ENCODE measurements at places on chromosomes 2 and 18.

GRCh38 chr2:40488101-40488601, 36.3 kb upstream of the SLC8A1 start:
- no peak for DNase-seq

GRCh38 chr18:31154181-31154580, 8.5 kb downstream of the DSC1 start:
- no peak for DNase-seq

DNA sequence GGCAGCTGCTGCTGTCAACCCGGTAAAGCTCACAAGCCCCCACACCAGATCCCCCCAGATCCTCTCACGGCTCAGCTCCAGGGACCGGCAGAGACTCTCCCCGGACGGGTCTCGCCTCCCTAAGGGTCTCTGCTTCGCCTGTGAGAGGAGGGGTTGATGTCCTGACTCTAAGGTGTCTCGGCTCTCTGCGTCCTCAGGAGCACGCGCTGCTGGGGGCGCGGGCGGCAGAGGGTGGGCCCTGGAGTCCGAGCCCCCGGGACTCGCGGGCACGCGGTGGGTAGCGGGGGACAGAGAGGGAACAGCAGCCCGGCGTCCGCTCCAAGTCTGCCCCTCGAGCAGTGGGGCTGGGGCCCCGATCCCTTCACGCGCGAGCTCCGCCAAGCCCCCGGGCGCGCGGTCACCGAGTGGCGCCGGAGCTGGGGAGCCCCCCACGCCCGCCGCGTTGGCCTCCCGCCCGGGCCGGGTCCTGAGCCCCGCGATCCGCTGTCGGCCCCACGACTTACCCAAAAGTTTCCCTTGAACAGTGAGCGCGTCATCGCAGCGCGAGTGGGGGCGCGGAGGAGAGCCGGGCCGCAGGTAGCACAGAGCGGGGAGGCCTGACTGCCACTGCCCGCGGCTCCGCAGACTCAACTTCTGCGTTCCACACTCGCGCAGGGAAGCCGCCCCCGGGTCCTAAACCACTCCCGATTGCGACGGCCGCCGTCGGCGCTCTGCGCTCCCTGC, at the start of gene PSTPIP2:
TSS of gene PSTPIP2 (minus strand) at position 608 of the 723 bp plus-strand sequence. CDS start at position 536, 72 bp downstream.
- DNase-seq = no peak

DNA sequence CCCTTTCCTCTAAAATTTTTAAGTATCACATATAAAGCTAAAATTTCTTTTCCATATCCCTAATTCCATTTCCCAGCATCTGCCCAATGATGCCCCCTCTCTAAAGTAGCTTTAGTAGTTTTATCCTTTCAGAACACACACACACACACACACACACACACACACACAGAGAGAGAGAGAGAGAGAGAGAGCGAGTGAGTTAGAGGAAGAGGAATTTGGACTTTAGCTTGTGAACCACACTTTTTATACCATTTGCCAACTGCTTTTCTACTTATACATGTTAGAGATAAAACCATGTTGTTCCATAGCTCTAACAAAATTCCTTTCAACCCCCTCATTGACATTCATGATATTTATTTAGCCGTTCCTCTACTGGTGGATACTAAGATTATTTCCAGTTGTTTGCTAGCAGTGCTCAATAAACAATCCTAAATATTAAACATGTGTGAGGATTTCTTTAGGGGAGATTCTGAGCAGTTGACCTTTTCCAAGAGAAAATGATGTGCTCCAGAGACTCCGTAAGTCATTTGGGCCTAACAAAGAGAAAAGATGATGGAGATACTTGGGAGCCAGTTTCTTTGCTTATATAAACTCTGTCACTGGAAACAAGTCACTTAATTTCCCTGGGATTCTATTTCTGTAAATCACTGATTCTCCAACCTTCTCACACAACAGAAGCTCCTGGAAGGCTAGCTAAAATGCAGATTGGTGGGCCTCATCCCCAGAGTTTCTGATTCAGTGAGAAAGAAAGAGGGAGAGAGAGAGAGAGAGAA, 229.7 kb upstream of the SP5 start:
- DNase-seq = no peak

- no peak for DNase-seq
Observed at GRCh38 chr18:73784853-73785252, 362.8 kb downstream of the FBXO15 start.

DNA sequence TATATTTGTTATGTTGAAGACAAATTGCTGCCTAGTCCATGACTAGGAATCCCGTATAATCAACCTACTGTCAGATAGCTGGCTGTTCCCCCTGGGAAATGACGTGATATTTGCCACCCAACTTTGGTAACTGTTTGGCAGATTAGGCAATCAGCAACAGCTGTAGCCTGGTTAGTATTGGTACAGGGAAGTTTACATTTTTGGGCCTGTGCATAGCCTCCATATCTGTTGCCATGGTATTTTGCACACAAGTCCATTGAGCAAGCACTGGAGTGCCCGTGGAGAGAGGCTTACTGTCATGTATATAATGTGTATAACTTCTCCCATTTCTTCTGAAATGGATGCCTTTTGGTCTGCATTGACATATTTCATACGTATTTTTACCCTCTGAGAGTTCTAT, 27.7 kb downstream of the BIRC6 start:
- DNase-seq = no peak

- no peak for DNase-seq
Observed at GRCh38 chr2:19671916-19672315, 229.9 kb downstream of the TTC32 start.

GRCh38 chr2:63888490-63889402, 47.0 kb downstream of the UGP2 start:
- peak; percentile 20 for DNase-seq

DNA sequence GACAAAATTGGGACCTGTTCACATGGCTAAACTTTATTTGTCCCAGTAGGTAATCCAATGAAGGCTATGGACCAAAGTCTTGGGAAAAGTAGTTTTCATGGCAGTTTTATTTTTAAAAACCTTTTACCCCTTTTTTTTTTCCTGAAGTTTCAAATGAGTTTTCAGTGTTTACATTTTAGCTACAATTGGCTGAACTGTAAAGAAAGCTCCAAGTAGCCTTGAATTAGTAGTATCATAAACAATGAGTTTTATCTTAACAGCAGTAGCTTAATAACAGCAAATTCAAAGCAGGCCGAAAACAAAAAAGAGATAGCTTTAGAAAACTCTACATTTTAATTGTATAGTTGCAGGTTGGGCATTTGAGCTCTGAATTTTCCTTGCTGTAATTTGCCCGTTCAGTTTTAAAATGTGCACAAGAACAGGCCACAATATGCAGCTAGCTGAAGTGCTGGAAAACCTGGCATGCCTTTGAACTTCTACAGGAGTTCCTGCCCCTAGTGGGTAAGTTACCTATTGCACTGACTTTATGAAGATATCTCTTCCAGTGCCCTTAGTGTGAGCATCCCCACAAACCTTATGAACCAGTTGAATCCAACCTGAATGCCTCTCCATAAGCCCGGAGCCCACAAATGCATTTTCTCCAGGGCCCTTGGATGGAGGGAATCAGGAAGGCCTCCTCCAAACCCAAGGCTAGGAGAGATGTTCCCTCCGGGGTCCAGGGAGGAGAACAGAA, 106.7 kb downstream of the XRCC5 start:
- DNase-seq = no peak

DNA sequence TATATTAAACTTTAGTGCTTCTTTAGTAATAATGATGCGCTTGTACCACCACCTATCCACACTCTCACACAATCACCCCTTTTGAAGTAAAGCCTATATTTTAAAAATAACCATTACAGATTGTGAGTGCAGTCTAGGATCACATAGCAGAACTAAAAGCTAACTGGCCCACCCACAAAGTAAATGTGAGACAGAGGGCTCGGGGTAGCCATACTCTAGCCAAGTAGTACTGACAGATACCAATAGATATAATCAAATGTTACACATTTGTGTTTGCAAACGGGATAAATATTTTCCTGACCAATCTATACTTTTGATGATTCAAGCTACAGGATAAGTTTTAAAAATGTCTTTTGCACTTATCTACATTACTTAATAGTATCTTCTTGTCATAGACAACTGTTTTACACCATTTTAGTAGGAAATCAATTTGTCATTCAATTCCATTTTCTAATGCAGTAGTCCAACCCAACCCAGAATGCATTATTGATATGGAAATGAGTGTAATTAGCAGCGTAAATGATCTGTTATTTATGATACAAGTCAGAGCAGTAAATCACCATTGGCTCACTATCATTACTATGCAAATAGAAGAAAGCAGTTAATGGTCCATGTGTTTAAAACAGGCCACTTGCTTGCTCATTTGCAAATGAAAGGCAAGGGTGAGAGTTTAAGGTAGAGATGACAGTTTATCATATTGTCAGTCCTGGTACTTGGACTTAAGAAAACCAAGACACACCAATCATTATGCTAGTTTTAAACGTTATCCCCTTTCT, 111.8 kb downstream of the ERBB4 start:
- DNase-seq = no peak

DNA sequence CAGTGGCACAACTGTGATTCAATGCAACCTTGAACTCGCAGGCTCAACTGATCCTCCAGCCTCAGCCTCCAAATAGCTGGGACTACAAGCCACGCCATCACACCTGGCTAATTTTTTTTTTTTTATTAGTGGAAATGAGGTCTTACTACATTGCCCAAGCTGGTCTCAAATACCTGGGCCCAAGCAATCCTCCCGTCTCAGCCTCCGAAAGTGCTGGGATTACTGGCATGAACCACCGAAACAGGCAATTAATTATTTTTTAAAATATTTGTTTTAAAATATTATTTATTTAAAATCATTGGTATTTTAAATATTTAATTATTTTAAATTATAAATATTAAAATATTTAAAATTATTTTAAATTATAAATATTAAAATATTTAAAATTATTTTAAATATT, 24.5 kb downstream of the SRBD1 start:
- no peak for DNase-seq

- no peak for DNase-seq
Observed at GRCh38 chr2:228556717-228557116, 375.2 kb upstream of the SPHKAP start.

- DNase-seq = no peak
Observed at GRCh38 chr2:216754812-216755211, 59.5 kb upstream of the IGFBP5 start.

DNA sequence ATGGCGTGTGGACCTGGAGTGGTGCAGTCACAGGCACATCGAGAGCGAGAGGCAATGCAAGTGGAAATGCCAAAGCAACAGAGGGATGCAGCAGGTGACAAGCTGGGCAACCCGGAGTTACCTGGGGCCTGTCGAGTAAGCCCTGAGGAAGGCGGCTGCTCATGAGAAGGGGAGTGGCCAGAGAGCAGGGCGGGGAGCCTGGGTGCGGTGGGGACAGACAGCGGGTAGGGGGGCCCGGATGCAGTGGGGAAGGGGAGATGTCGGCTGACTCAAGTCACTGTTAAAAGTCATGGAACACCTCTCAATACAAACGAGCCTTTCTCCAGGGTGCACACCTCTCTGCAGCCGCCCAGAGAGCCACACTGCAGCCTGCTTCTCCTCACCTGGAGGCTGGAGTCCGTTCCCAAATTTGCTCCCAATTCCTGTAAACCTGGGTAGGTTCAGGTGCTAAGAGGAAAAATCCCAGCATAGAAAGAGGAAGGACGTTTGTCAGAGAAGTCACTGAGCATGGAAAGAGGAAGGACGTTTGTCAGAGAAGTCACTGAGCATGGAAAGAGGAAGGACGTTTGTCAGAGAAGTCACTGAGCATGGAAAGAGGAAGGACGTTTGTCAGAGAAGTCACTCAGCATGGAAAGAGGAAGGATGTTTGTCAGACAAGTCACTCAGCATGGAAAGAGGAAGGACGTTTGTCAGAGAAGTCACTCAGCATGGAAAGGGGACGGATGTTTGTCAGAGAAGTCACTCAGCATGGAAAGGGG, 71.7 kb upstream of the TWIST2 start:
- DNase-seq = no peak

- DNase-seq = no peak
Observed at GRCh38 chr2:216286616-216287231, 85.6 kb downstream of the MARCHF4 start.

GRCh38 chr2:198065322-198065721, 260.9 kb downstream of the PLCL1 start:
- DNase-seq = no peak

DNA sequence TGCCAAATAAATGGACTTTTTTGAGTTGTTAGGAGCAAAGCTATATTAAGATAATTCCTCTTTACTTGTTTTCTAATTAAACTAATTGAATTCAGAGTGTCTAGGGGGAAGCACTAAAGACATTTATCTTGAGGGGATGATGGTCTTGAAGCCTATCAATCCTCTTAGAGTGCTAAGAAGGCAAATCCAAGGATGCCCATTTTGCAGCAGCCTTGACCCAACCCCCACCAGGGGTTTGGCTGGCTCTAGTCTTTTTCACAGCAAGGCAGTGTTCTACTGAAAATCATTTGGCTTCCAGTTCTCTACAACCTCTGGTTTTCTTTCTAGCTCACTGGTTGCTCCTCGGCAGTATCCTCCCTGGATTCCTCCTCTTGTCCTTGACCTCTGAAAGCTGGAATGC, 6.5 kb upstream of the RAX start:
- no peak for DNase-seq

- DNase-seq = no peak
Observed at GRCh38 chr18:62186499-62186773, 420 bp downstream of the PIGN start.

GRCh38 chr18:58055890-58056558, 12.0 kb downstream of the NEDD4L start:
- no peak for DNase-seq

DNA sequence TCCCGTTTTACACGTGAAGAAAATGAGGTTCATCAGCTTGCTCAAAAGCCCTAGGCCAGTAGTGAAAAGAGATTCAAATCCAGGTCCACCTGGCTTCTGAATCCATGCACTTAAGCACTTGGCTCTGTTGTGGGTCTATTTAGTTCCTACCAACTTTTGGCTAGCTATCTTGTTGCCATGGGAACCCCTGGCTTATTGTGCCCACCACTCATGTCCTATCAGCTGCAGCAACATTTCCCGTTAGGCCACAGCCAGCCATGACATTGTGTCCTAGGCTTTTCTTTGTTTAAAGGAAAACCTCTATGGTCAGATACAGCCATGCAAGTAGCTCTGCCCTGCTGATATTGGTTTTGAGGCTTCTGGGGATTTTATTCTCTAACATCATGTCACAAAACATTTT, 49.8 kb downstream of the PLEK start:
- DNase-seq = no peak

DNA sequence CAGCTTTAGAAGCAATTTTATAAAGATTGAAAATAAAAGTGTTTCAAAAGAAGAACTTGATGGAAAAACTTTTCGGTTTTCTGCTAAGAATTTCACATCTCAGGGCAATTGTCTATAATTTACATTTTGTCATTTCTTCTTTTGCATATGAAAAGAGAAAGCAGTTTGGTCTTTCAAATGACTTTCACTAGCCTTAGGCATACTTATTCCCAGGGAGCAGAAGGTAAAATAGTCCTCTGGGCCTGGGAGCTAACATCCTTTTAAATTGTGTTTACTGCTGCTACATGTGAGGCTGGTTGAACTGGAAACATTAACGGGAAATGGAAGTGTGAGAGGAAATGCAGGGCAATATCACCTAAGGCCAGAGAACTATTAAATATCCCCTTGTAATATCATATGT, 37.1 kb downstream of the MYO3B start:
- DNase-seq = no peak

DNA sequence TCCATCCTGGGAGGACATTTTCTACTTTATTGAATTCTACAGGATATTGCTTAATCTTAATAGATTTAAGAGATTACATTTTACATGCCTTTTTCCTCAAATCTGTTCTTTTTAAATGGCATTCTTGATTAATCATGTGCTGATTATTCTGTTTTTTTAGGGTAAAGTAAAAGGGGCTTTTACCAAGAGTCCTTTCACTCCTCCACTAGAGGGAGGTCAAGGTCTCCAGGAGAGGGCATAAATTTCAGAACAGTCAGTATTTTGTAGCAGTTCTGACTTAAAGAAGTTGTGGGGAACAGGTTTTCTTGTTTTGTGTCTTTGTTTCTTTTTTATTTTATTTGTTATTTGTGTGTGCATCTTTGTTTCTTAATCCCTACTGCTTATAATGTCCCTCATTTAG, 25.4 kb downstream of the WDR75 start:
- no peak for DNase-seq

Measured in frontal cortex (tissue), 4 donors.